ENCODE measurements at places on chromosomes 1 and 21.

DNA sequence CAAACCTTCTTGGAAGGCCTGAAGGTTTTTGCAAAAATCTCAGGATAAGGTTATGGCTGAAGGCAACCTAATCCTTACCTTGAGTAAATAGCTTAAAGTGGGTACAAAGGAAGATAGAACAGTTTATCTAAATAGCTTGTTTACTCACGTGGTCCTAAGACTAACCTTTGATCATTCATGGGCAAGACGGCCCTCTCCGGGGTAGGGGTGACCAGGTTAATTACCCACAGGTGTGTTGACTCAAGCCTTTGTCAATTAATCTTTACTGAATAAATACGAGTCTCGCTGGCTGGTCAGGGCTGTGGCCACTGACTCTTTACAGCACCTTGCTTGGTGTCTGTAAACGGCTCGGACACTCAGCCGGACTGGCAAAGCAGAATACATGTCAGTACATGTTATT lies 10.8 kb downstream of the AADACL4 start:
- no peak for DNase-seq

- no peak for DNase-seq
Observed at GRCh38 chr1:29939079-29939478, 702.8 kb downstream of the PTPRU start.

DNA sequence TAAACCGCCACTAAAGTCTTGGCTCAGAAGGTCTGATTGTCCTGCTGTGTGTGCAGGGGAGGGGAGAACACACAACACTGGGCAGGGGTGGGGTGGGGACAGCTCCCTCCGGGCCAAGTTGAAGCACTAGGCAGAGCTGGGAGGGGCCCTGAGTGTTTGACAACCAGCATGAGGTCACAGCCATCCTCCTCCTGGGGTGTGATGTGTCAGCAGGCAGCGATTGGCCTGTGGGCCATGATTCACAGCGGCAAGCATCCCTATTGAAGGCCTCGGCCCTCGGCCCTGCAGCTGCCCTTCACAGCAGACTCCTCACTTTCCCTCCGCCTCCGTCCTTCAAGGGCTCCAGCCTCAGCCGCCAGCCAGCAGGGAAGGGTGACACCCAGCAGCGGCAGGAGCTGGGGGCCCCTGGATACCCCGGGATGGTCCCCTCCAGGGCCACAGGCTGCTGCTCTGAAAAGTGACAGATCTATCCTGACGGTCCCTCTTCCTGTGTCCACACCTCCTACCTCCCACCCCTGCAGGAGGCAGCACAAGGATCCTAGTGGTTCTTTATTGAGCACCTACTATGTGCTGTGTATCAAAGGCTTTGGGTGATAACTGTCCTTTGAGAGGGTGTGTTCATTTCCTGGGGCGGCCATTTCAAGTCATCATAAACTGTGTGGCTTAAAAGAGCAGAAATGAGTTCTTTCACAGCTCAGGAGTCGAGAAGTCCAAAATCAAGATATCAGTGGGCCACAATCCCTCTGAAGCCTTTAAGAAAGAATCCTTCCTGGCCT lies 66.0 kb upstream of the SLC25A33 start:
- DNase-seq: no peak

- DNase-seq: no peak
Observed at GRCh38 chr1:184392067-184392466, 5.2 kb downstream of the C1orf21 start.

GRCh38 chr1:230186003-230186863 lies 119.2 kb downstream of the GALNT2 start:
- no peak for DNase-seq

GRCh38 chr1:163823017-163823416 lies 501.3 kb downstream of the NUF2 start:
- no peak for DNase-seq

DNA sequence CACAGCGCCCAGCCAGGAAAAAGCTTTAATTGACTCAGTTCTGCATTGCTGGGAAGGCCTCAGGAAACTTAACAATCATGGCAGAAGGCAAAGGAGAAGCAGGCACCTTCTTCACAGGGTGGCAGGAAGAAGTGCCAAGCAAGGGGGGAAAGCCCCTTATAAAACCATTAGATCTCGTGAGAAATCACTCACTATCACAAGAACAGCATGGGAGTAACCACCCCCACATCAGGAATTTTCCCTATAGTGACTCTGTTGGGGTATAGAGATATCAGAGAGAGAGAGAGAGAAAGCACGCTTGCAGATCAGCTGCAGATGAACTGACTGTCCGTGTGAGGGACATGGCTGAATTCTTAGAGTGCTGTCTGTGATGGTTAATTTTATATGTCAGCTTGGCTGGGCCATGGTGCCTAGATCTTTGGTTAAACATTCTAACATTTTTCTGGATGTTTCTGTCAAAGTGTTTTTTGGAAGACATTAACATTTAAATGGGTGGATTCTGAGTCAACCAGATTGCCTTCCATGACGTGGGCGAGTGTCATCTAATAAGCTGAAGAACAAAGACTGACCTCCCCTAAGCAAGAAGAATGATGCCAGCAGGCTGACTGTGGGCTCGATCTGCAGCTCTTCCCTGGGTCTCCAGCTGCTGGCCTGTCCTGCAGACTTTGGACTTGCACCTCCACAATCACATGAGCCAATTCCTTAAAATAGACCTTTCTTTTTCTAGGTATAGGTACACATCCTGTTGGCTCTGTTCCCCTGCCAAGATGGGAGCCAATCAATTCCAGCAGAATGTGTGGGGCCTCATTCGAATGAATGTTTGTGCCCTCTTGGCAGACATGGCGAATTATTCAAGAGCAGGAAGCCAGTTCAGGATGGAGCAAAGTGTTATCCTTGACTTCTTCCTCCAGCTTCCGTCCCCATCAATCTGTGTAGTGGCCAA lies 21.4 kb upstream of the CPT2 start:
- DNase-seq: no peak

DNA sequence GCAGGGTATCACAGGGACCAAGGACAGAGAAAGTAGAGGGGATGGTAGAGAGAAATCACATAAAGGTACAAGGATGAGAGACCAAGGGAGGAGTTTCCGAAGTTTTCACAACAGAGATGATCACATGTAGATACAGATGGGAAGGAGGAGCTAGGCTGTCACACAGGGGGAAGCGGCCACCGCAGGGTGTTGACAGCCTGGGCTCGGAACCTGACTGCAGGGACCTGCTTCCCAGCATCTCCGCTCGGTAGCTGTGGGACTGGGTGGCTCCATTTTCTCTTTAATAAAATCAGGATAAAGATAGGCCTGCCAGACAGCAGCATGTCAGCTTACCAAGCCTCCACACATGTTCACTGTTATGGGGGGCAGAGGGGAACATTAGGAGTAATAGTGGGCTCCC lies 32.3 kb downstream of the CDCA8 start:
- no peak for DNase-seq

DNA sequence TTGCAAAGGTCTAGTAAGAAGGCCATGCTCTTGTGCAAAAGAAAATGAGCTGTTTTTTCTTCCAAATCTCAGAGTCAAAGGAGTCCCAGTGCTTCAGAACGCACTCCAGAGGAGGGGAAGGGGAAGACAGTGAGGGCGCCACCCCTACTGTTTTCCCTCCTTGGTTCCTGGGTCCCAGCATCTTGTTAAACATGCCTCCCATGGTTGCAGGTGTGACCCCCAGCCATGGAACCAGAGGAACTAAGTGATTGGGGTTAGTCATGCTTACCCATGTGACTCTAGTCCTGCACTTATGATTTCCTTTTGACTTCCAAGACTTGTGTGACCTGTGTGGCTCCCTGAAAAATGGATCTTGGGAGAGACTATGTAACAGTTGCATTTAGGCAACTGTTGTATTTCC lies 6.1 kb upstream of the AKR7A3 start:
- DNase-seq: no peak

DNA sequence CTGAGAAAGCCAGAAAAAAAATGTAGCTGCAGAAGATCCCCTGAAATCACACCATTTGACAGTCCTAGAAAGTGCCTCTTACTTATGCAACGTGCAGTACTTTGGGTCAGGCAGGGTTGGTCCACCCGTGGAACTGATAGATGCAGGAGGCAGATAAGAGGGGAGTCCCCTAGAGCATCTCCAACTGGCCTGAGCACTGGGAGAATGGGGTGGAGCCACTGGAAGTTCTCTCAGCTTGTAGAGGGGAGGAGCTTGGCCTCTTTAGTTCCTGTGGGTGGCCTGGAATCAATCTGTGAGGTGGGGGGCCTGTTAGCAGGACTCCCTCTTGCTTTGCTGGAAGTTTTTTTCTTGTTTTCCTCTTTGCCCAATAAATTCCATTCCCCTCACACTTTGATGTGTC lies 335.7 kb upstream of the NCAM2 start:
- DNase-seq: no peak

DNA sequence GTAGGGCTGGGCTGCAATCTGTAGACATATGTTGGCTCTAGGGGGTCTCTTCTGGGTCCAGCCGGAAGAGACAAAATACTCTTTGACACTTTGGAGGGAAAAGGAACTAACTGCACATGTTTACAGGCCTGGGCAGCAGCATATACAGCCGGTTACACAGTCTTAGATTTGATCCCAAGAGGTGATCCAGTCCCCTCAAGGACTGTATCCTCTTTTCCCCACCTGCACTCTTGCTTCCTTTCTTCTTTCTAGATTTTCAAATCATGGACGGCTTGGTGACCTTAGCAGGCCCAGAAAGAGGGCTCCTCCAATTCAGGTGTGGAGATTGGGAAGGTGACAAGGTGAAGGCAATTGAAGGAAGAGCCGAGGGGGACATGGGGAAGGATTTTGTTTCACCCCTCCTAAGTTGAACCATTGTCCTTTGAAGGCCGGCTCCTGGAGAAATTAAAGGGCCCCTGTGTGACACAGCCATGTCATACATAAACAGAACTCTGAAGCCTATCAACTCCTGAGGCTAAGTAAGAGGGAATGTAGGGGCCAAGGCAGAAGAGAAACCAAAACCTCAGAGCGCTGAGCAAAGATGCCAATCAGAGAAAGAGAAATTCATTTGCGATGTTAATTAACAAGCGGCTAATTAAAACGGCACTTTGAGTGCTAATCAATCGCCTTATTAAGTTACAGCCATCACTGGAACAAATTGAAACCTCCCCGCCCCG lies 5.9 kb upstream of the BARHL2 start:
- DNase-seq: no peak

- peak; percentile 68 for DNase-seq
Observed at GRCh38 chr1:75724472-75725022, at the start of gene ACADM. ACADM (plus strand) TSS chr1:75724709; CDS start chr1:75724788, 79 bp downstream.

- no peak for DNase-seq
Observed at GRCh38 chr21:44092211-44092610, 15.0 kb upstream of the PWP2 start.

- DNase-seq: no peak
Observed at GRCh38 chr1:67843746-67844145, 10.5 kb upstream of the GNG12 start.

GRCh38 chr1:25021591-25022215 lies 91.6 kb upstream of the RUNX3 start:
- DNase-seq: no peak

- no peak for DNase-seq
Observed at GRCh38 chr21:24316277-24316922, 1290.9 kb downstream of the MRPL39 start.

- DNase-seq: no peak
Observed at GRCh38 chr21:36127977-36128376, 6.9 kb upstream of the CBR3 start.

- DNase-seq: peak; percentile 36
Observed at GRCh38 chr1:110106013-110106941, 6.0 kb upstream of the UBL4B start.

DNA sequence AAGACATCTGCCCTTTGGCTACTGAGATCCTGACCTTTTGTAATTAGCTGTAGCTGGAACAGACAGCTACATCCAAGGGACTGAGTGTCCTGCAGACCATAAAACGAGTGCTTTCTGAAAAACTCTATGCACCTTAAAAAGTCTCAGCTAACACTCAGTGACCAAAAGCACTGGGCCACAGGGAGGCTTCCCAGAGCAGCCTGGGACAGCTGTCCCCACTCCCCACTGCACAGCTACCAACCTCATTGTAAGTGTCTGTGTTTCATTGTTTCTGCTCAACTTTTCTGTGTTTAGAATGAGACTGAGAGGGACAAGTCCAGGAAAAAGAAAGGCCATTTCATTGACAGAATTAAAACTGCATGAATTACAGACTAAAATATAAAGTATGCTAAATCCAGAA lies 80.7 kb downstream of the SMYD2 start:
- no peak for DNase-seq

GRCh38 chr1:162678439-162678838 lies 46.2 kb downstream of the DDR2 start:
- no peak for DNase-seq

DNA sequence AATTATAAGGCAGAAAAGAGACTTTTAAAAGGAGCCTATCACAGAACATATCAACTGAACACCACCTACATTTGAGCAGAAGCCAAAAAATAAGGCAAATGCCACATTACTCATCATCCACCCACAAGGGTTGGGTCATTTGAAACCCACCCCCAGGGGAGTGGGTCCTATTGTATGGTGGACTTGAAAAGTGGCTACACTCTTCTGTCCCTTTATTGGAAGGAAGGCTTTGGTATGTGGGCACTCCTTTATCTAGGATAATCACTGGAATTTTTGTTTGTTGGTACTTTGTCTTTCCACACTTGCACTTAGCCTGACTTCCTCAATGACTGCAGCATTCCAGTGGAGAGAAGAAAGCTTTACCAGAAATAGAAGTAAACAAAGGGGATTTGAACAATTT lies 157.2 kb upstream of the COL11A1 start:
- no peak for DNase-seq

- no peak for DNase-seq
Observed at GRCh38 chr1:19153169-19153568, 56.9 kb downstream of the UBR4 start.

DNA sequence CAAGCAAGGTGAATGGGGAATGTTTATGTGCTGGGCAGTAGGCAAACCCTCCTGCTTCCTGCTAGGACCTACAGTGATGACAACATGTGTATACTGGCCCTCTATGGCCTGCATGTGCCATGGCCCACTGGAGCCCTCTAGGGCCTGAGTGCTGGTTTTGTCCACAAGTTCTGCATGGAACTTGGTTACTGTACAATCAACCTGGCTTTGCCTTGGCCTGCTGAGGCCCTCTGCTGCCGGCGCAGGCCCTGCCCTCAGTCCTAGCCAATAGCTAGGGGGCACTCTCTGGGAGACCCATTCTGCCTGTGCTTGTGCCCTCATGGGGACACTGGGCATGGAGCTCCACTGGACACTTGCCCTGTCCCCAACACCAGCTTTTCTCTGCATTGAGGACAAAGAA lies 138.6 kb upstream of the NGF start:
- DNase-seq: no peak

DNA sequence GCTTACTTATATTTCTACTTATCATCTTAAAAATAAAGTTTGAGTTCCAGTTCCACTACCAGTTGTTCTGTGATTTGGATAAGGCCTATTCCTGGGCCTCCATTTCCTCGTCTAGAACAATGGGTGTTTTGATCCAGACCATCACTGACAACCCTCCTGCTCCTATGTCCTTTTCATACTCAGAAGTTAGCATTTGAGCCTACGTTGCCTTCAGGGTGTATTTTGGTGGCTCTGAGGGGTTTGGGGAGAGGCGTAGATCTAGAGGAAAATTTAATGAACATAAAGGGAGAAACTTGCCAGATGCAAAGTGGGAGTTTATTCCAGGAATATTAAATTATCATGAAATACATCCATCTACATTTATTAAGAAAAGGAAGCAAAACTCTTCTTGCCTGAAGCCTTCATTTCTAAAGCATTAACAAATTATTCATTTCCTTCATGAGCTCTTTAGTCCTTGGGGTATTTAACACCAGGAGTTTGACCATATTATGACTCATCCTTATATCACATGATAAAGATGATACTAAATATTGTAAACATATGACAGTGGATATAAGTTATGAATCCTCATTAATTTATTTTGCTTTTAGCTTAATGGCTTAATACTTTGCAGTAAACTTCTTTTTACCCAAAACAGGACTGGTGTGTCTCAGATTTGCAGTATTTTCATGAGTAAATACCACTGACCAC lies 47.2 kb upstream of the SYT14 start:
- no peak for DNase-seq
